Progenitor cell of endocrine pancreas (in vitro differentiated cells): ENCODE measurements at places on chromosomes 3 and 15.

GRCh38 chr15:67839929-67840748, at the start of gene RNU6-1:
Gene RNU6-1, minus strand, starts transcription at chr15:67840045.
- H3K4me3 ChIP-seq, result peak within 1 kb of the TSS; percentile 93
- peaks cover 2% of the 10 kb centered on the region for H3K36me3 ChIP-seq
- peak; percentile 92 for DNase-seq
- H3K4me1 ChIP-seq, result peaks cover 26% of the 10 kb centered on the region
- H3K27ac ChIP-seq, result peak within 1 kb of the TSS; percentile 100

DNA sequence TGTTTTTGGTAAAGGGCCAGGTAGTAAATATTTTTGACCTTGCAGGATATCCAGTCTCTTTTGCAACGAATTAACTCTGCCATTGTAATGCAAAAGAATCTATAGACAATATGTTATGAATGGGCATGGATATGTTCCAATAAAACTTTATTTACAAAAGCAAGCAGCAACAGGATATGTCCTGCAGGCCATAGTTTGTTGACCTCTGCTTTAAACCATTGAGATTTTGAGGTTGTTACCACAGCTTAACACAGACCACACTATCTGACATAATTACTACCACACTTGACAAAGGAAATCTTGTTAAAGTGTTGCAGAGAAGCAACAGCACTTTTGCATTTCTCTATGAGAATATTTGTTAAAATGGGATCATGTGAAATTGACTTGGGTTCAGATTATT, 349.3 kb downstream of the ERC2 start:
- no peak overlapping the region for H3K27ac ChIP-seq
- no peaks in the 10 kb centered on the region for H3K27me3 ChIP-seq
- peaks cover 1% of the 10 kb centered on the region for H3K4me1 ChIP-seq
- H3K4me3 ChIP-seq, result no peak overlapping the region

DNA sequence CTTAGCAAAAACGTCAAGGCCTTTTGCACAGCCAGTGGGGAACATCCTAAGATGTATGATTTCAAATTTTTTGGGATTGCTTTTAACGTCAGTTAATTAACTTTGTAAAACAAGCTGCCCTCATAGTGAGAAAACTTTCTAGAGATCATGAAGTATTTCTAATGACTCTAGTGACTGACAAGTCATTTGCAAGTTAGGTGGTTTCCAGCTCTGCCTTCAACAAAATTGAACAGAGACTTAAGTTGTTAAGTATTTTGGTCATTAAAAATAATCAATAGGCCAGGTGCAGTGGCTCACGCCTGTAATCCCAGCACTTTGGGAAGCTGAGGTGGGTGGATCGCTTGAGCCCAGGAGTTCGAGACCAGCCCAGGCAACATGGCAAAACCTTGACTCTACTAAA, 71.2 kb downstream of the CHDH start:
- no peak for DNase-seq
- no peak overlapping the region for H3K27ac ChIP-seq
- no peak overlapping the region for H3K4me3 ChIP-seq

DNA sequence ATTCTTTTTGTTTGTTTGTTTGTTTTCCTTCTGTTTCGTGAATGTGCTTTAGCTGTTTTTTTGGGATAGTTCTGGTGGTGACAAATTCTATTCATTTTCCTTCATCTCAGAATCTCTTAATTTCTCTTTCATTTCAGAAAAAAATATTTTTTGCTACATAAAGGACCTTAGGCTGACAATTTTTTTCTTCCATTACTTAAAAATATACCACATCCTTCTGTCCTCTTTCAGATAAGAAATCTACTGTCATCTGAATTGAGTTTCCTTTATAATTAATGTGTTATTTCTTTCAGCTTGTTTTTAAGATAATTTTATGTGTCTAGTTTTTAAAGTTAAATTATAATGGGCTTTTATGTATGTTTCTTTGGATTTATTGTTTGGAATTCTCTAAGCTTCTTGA, 47.6 kb downstream of the IL16 start:
- H3K4me1 ChIP-seq, result no peaks in the 10 kb centered on the region
- H3K27me3 ChIP-seq, result peaks cover 6% of the 10 kb centered on the region
- no peak for DNase-seq

DNA sequence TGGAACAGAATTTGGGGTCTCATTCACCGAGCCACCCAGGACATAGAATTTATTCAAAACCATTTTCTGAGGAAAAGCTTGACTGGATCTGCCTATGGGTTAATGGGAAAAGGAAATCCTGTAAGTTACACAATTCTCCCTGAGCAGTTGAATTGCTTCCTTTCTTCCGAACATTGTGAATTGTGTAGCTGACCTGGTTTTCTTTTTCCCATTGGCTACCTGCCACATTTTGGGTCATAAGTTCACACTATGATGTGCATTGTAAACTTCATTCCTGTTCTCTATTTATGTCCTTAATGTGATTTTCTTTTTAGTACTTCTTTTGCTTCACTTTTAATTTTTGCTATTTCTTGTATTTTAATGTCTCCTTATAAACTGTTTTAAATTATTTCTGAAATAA, 386.0 kb upstream of the LRRC3B start:
- no peaks in the 10 kb centered on the region for H3K36me3 ChIP-seq
- DNase-seq, result no peak
- no peaks in the 10 kb centered on the region for H3K27me3 ChIP-seq
- no peak overlapping the region for H3K4me3 ChIP-seq
- no peaks in the 10 kb centered on the region for H3K4me1 ChIP-seq

- no peaks in the 10 kb centered on the region for H3K4me1 ChIP-seq
- peaks cover 4% of the 10 kb centered on the region for H3K27me3 ChIP-seq
- H3K4me3 ChIP-seq, result no peak overlapping the region
- no peak for DNase-seq
- no peak overlapping the region for H3K27ac ChIP-seq
Measured at GRCh38 chr3:126300001-126300760, 57.0 kb downstream of the KLF15 start.

- H3K27ac ChIP-seq, result no peak overlapping the region
- H3K27me3 ChIP-seq, result peaks cover 10% of the 10 kb centered on the region
- peak; percentile 69 for DNase-seq
- no peaks in the 10 kb centered on the region for H3K4me1 ChIP-seq
Measured at GRCh38 chr15:101014921-101015841, 96.0 kb downstream of the LRRK1 start.

DNA sequence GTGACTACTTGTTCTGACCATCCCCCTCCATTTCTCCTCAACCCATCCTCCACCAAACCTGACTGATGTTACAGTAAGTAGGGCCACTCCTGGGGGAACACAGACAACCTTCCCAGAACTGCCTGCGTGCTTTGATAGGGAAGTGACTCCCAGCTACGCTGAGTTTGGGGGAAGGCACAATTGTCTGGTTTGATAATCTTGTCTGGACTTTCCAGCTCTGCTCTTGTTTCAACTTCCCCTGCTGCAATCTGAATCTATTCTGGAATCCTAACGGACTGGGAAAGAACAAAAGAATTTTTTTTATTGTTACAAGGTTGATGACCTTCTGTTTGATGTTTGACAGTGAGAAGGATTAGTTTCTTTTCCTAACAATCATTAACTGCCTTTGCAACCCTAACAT, 895.6 kb downstream of the ROBO1 start:
- H3K27ac ChIP-seq, result peak overlapping the region; percentile 81
- DNase-seq, result no peak
- H3K36me3 ChIP-seq, result no peaks in the 10 kb centered on the region
- H3K4me1 ChIP-seq, result peaks cover 32% of the 10 kb centered on the region
- H3K27me3 ChIP-seq, result no peaks in the 10 kb centered on the region

DNA sequence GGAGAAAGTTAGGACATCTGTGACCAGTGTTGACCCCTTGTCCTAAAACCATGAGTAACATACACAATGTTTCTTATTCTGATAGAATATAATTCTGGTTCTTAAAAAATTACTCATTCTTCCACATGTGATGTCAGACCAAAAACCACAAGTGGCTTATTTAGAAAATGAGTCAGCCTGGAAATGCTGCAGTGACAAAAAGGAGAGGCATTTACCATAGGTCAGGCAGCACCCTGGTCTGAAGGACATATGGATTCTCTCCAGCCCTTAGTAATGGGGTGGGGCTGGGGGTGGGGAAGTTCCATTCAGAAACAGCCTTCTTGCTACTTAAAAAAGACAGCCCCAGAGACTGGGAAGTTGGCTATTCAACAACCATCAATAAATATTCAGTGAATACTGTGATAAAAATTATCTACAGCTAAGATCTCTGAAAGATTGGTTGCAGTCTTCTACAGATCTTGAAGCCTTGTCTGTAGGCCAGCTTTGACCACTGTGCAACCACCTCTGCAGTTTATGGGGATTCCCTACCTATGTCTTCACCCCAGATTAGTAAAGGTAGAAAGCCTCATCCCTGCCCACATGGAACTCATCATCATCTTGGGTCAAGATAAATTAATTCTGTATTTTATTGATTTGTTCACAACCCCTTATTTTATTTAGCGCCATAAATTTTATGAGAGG, 34.9 kb upstream of the TIMP4 start:
- no peaks in the 10 kb centered on the region for H3K4me1 ChIP-seq
- H3K4me3 ChIP-seq, result no peak overlapping the region
- no peaks in the 10 kb centered on the region for H3K36me3 ChIP-seq
- no peak overlapping the region for H3K27ac ChIP-seq
- no peaks in the 10 kb centered on the region for H3K27me3 ChIP-seq

GRCh38 chr3:148998715-148999423, 7.5 kb downstream of the GYG1 start:
- peak overlapping the region; percentile 76 for H3K27ac ChIP-seq
- no peak overlapping the region for H3K4me3 ChIP-seq
- DNase-seq, result no peak
- peaks cover 11% of the 10 kb centered on the region for H3K36me3 ChIP-seq

DNA sequence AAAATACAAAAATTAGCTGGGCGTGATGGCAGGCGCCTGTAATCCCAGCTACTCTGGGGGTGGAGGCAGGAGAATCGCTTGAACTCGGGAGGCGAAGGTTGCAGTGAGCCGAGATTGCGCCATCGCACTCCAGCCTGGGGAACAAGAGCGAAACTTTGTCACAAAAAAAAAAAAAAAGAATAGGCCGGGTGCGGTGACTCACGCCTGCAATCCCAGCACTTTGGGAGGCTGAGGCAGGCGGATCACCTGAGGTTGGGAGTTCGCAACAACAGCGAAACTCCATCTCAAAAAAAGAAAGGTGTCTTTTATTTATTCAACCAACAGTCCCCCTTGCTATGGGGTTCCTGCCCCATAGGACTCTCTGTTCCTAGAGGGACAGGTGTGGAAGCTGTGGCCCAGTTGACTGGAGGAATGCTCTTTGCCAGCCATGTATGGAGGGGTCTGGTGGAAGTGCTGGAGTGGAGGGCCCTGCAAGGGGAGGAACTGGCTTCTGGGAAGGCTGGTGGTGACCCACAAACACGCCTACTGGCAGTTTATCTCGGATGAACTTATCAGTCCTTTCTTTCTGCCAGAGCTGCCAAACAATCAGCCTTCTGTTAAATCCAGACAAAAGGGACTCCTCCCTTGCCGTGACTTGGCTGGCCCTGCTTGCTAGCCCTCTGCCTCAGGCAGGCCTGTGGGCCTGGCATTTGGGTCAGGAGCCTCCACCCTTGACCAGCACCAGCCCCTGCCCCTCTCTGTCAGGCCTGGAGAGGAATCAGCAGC, 4.6 kb upstream of the DAG1 start:
- peaks cover 48% of the 10 kb centered on the region for H3K4me1 ChIP-seq
- H3K4me3 ChIP-seq, result no peak overlapping the region
- no peak for DNase-seq
- H3K36me3 ChIP-seq, result no peaks in the 10 kb centered on the region
- H3K27ac ChIP-seq, result peak overlapping the region; percentile 92

DNA sequence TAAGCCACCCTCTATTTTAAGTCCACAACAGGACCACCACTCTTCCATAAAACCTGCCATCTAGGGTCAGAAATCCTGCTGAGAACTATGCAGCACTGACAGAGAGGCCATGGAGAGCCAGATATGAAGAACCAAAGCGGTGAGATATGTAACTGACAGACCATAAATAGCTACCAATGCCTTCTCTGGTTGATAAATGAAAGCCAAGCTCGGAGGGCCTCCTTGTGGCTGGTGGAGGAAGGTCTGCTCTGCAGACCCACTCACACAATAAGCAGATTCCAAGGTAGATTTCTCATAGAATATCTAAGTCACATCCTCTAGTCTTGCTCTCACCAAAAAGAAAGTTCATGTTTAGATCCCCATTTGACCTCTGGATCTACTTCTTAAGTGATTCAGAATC, 38.9 kb downstream of the RYK start:
- H3K36me3 ChIP-seq, result peaks cover 9% of the 10 kb centered on the region
- H3K4me3 ChIP-seq, result no peak overlapping the region
- H3K27ac ChIP-seq, result no peak overlapping the region
- peak; percentile 15 for DNase-seq
- H3K4me1 ChIP-seq, result peaks cover 1% of the 10 kb centered on the region

DNA sequence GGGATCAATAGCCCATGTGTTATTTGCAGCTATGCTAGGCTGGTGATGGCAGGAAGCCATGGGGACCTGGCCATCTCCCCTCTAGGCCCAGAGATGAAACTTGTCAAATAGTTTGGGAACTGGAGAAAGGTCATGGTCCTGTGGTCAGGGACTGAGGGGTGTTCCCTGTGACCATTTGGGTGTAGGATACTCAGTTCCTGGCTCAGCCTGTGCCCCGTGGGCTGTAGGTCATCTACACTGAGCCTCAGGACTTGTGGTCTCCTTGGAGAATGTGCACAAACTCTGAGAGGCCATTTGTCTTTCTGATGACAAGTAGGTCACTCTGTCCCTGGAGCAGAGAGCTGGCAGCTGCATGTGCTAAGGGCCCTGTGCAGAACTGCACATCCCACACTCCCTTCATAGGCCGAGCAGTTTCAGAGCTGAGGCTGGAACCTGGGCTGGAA, 17.5 kb downstream of the GASK1A start:
- H3K4me3 ChIP-seq, result no peak overlapping the region
- H3K36me3 ChIP-seq, result no peaks in the 10 kb centered on the region
- no peak overlapping the region for H3K27ac ChIP-seq

DNA sequence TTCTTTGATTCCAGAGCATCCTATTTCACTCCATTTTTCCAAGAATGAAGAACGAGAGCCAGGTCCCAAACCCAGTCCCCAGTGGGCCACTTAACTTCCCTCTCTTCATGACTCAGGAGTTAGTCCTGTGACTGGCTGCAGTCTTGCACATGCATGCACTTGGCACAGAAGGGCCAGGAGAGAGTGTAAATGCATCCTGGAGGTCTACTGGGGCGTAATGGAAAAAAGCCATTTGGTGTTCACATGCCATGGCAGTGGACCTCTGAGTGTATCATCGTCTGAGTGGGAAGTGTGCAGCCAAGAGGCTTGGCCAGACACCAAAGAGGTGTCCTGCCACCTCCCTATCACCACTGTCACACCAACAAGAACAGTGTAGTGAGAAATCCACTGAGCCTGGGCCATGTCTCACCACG, 15.1 kb upstream of the RFTN1 start:
- H3K27ac ChIP-seq, result no peak overlapping the region
- H3K36me3 ChIP-seq, result no peaks in the 10 kb centered on the region
- peaks cover 14% of the 10 kb centered on the region for H3K27me3 ChIP-seq
- no peak overlapping the region for H3K4me3 ChIP-seq
- H3K4me1 ChIP-seq, result no peaks in the 10 kb centered on the region
